ENCODE measurements at places on chromosomes 11 and 22. TPM values are rescaled to one million over a fixed set of nuclear protein-coding genes. Genes with fewer than 3 reads are reported as not detected.

The C11orf16 gene
- total RNA-seq: not detected

The JAML gene
- not detected for total RNA-seq

The SMIM35 gene
- total RNA-seq: not detected

The IFITM10 gene
- 0.50 TPM for total RNA-seq

The CDCA5 gene
- total RNA-seq: 3.0 TPM

The C2CD2L gene
- total RNA-seq: 1.8 TPM

The GAL gene
- total RNA-seq: 5.4 TPM

The SVIP gene
- total RNA-seq: 2.3 TPM

The YPEL4 gene
- 2.3 TPM for total RNA-seq

The OR51M1 gene
- not detected for total RNA-seq

The PRRG4 gene
- 0.33 TPM for total RNA-seq

The MMP12 gene
- total RNA-seq: 0.83 TPM

The CLMP gene
- total RNA-seq: 84.5 TPM

The SCUBE1 gene
- 0.51 TPM for total RNA-seq

The SYT7 gene
- 9.2 TPM for total RNA-seq

The NCF4 gene
- total RNA-seq: not detected

The GTSE1 gene
- total RNA-seq: 0.26 TPM

The KIF18A gene
- 4.9 TPM for total RNA-seq

The POLA2 gene
- 1.0 TPM for total RNA-seq

The SPCS2 gene
- total RNA-seq: 11.7 TPM

The ARHGEF17 gene
- total RNA-seq: 28.2 TPM

The ARHGAP20 gene
- total RNA-seq: 11.6 TPM

The CREB3L1 gene
- total RNA-seq: 28.4 TPM

The SPI1 gene
- total RNA-seq: not detected

The PRG3 gene
- not detected for total RNA-seq

The SGSM1 gene
- total RNA-seq: not detected

The FJX1 gene
- total RNA-seq: 8.7 TPM
